ENCODE measurements at places on chromosomes 2 and 18.
A peak's percentile ranks its signal among the peaks of the same experiment; 100 is the strongest.

DNA sequence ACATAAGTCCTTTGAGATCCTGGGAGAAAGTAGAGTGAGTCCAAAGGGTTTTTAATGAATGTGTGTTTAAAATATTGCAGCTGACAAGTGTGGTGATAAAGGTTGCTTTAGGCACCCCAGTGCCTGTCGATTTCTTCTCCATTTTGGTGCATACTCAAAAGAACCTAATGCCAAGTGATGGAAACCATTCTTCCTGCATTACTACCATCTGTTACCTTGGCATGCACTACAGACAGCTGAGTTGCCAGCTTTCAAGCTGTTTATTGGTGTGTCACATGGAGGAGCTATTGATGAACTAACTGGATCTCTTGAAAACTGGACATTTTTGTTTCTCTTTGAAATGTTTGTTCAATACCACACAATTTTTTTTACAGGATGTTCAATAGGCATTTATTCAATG, 350.0 kb downstream of the AKAIN1 start:
- DNase-seq = no peak

GRCh38 chr2:43068041-43068533, 158.3 kb downstream of the ZFP36L2 start:
- DNase-seq = no peak

DNA sequence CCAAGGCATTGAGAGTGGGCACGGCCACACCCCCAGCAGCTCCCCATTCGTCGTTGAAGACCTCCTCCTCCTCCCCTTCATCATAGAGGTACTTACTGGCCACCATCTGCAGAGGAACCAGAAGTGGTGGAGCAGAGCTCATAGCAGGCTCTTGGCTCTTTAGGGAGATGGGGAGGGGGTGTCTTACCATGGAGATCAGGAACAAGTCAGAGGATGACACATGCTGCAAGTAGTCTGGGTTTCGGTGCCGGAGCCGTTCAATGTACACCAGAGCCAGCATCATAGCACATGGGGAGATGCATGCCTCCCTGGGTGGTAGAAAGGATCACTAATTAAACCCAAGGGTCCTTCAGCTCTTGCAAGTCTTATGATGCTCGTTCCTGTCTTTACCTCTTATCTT, 1.9 kb downstream of the CNPPD1 start:
- DNase-seq = no peak

GRCh38 chr18:58097121-58097906, 53.3 kb downstream of the NEDD4L start:
- no peak for DNase-seq

- no peak for DNase-seq
Observed at GRCh38 chr2:64466478-64467085, 12.6 kb downstream of the LGALSL start.

- no peak for DNase-seq
Observed at GRCh38 chr18:37534627-37535026, 31.0 kb downstream of the CELF4 start.

DNA sequence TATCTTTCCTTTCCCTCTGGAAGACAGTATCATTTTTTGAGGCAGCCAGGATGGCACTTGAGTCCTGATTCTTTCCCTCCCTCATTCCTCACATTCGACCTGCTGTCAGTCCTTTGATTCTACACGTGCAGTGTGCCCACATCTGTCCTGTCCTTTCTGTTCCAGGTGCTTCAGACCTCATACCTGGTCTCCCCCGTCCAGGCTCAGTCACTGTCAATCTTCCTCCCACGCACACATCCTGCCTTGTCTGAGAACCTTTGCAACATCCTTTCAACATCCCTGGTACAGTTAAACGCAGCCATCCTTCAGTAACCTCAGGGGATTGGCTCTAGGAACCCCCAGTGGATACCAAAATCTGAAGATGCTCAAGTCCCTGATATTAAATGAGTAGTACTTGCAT, 10.1 kb downstream of the BCL2 start:
- DNase-seq = no peak

DNA sequence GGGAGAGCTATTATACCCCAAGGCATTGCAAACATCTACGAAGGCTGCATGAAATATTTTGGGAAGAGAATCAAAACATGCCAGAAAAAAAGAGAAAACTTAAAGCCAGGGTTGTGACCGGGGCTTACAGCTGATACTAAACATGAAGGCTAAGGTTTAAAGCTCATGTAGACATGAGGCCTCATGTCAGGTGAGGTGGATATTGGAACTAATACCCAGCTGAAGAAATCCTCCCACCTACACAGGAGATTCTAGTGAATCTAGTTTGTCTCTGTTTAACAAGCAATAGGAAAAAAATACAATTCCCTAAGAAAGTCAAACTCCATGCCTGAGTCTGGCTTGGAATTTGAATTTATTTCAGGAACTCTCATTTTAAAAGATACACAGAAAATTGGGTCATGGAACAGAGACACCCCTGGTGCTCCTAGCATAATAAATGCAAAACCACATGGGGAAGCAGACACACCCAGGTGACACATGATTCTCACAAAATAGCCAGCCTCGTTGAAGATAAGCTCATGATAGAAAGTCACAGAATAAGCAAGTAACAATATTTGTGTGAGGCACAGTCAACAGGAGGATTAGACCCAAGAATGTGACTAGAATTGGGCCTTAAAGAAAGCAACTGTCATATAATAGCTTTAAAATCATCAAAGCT, 42.2 kb downstream of the UPP2 start:
- no peak for DNase-seq

- DNase-seq = no peak
Observed at GRCh38 chr18:6482198-6482977, 67.7 kb upstream of the L3MBTL4 start.

- DNase-seq = peak; percentile 66
Observed at GRCh38 chr18:63444580-63444979, 22.3 kb upstream of the VPS4B start.

DNA sequence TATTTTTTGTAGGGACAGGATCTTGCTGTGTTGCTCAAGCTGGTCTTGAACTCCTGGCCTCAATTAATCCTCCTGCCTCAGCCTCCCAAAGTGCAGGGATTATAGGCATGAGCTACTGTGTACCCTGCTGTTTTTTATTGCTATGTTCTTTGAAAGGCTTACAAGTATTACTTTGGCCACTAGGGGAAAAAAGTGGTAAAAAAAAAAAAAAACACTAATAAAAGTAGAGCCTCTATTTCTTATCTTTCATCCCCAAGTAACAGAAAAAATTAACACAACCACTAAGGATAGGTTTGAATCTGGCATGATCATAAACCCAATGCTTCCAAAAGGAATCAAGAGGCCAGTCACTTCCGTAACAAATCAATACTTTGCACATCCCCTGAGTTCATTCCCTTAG, 11.6 kb downstream of the NOL10 start:
- DNase-seq = no peak

DNA sequence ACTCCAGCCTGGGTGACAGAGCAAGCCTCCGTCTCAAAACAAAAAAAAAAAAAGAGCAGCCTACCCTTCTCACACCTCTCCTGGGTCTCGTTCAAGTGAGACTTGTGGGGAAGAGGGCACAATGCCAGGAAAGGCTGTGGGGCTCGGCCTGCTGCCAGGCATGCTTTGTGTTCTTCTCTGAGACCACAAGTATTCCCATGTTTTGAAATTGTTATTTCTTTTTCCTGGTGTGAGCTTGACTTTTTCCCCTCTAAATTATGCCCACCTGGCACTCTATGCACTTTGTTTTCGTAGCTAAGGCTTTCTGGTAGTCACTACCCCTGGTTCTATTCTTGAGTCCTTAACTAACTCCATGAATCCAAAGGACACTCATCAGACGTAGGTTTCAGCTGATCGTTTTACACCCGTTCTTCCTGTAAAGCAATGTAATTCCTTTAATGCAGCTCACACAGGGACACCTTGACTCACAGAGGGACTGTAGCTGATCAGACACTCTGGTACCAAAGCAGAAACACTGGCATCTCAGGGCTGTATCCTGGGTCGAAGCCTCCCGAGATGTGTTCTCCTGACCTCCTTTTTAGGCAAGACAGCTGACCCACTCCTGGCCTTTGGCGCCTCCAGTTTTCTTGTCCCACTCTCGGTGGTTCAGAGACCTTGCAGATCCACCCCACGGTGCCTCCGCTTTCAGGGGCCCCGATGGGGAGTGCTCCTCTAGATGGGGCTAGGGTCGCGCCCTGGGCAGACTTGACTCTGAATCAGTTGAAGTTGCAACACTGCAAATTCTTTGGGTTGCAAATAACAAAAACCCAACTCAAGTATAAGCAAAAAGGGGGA, 193.3 kb upstream of the AGAP1 start:
- peak; percentile 23 for DNase-seq

- peak; percentile 33 for DNase-seq
Observed at GRCh38 chr2:38505779-38506178, 96.9 kb downstream of the HNRNPLL start.

DNA sequence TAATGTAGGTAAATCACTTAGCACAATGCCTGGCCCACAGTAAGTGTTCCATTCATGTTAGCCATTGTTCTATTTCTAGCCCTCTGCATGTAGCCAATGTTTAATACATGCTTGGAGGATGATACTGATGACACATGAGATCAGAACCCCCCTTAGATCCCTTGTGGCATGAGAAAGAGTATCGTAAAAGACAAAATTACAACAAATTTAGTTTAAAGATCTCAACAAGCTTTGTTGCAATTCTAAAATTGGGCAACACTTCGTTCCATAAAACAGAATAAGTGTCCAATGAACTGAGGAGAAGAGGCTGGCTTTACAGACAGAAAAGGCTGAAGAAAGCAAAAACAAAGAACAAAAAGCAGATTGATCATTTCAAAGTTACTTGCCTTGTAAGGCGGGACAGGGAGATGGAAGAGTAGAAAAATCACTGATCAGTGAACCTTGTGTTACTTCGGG, 148.7 kb upstream of the SLC1A4 start:
- no peak for DNase-seq

- no peak for DNase-seq
Observed at GRCh38 chr2:84280873-84281272, 178.2 kb downstream of the SUCLG1 start.

DNA sequence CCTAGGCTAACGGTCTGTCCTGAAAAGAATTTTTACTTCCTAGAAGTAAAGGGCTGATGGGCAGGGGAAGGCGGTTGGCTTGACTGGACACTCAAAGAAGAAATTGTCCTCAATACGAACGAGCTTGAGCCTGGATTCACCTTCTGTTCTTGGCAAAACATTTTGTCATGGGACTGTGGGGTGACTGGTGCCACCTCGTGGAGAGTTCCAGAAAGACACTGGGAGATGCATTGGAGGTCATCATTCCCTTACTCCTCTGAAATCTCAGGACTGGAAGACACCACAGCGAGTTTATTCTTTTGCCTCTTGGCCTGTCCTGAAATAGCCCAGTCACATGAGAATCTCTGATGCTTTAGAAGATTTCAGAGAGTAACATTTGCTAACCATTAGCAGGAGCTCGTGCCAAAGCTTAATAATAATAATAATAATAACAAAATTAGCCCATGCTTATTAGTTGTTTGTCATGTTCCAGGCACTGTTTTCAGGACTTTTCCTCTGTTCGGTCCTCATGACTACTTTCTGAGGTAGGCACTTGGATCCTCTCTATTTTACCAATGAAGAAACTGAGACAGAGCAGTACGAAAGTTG, 44.5 kb downstream of the TMEM182 start:
- peak; percentile 12 for DNase-seq

- no peak for DNase-seq
Observed at GRCh38 chr2:144826105-144826504, 306.2 kb upstream of the ZEB2 start.

All from AG04449 (cell line).